ENCODE measurements at places on chromosomes 5 and 9. TPM values are rescaled to one million over a fixed set of nuclear protein-coding genes. Genes with fewer than 3 reads are reported as not detected.

The MEF2C gene
- total RNA-seq, result 1.3 TPM

The RCL1 gene
- 20.7 TPM for total RNA-seq

The NPR3 gene
- total RNA-seq, result 5.0 TPM

The MRPS2 gene
- 30.3 TPM for total RNA-seq

The DMGDH gene
- total RNA-seq, result 6.4 TPM

The ITGA1 gene
- 2.7 TPM for total RNA-seq

The RGMB gene
- 22.3 TPM for total RNA-seq

The HACD4 gene
- 0.67 TPM for total RNA-seq

The PCDHB2 gene
- 6.8 TPM for total RNA-seq

The STC2 gene
- 200 TPM for total RNA-seq

The PDE8B gene
- total RNA-seq, result not detected

The ANKRD18A gene
- 1.8 TPM for total RNA-seq

The PCDHA9 gene
- total RNA-seq, result 0.83 TPM

The TDRD7 gene
- total RNA-seq, result 8.5 TPM

The PCDHB10 gene
- total RNA-seq, result 0.45 TPM

The MAMDC2 gene
- total RNA-seq, result 33.5 TPM

The HSPB3 gene
- not detected for total RNA-seq

The ZNF366 gene
- not detected for total RNA-seq

The HRCT1 gene
- 1.6 TPM for total RNA-seq

The MYO10 gene
- 34.3 TPM for total RNA-seq

The MYOZ3 gene
- total RNA-seq, result not detected

The CAMK2A gene
- 0.33 TPM for total RNA-seq

The CACNA1B gene
- 0.09 TPM for total RNA-seq

The YIPF5 gene
- 60.0 TPM for total RNA-seq

The PALM2AKAP2 gene
- 49.0 TPM for total RNA-seq

The ZNF658 gene
- 5.9 TPM for total RNA-seq

The BAAT gene
- not detected for total RNA-seq

The LCP2 gene
- total RNA-seq, result not detected

The SIT1 gene
- total RNA-seq, result not detected

The SH2D3C gene
- total RNA-seq, result 0.19 TPM

The EQTN gene
- total RNA-seq, result not detected

The NTNG2 gene
- 2.0 TPM for total RNA-seq

Measured in mammary epithelial cell (primary cell).